Dermis microvascular lymphatic vessel endothelial cell (primary cell): ENCODE measurements at places on chromosomes 4 and X. TPM values are rescaled to one million over a fixed set of nuclear protein-coding genes. Genes with fewer than 3 reads are reported as not detected.

The NAA15 gene
- total RNA-seq: 15.3 and 19.1 TPM in 2 replicates

The HOPX gene
- total RNA-seq: 1.5 and 7.6 TPM in 2 replicates

The ANKRD17 gene
- 43.0 and 62.1 TPM in 2 replicates for total RNA-seq

The PCDH18 gene
- total RNA-seq: 0.13 and 0.38 TPM in 2 replicates

The MMRN1 gene
- total RNA-seq: 1,510 and 3,426 TPM in 2 replicates

The CXorf49 gene
- not detected in 2 replicates for total RNA-seq

The IL9R gene
- total RNA-seq: under 0.01 TPM in 2 replicates

The RHOXF2 gene
- total RNA-seq: not detected in 2 replicates

The PAK3 gene
- total RNA-seq: 1.2 and 1.3 TPM in 2 replicates

The FRMD7 gene
- total RNA-seq: not detected in 2 replicates

The SASH3 gene
- total RNA-seq: not detected in 2 replicates

The TEX11 gene
- total RNA-seq: not detected in 2 replicates

The HSFX3 gene
- total RNA-seq: not detected in 2 replicates

The CXCL3 gene
- total RNA-seq: under 0.01 and 0.13 TPM in 2 replicates

The BMX gene
- 68.9 and 119 TPM in 2 replicates for total RNA-seq

The H2BW2 gene
- total RNA-seq: not detected in 2 replicates

The LINC00632 gene
- 0.26 and 0.38 TPM in 2 replicates for total RNA-seq

The SATL1 gene
- total RNA-seq: not detected in 2 replicates

The HTN3 gene
- not detected in 2 replicates for total RNA-seq

The CPZ gene
- under 0.01 TPM in 1 of 2 replicates, not detected in the other for total RNA-seq

The SGMS2 gene
- 44.8 and 53.0 TPM in 2 replicates for total RNA-seq

The EXOC1L gene
- total RNA-seq: not detected in 2 replicates

The PRDM8 gene
- 0.90 and 2.1 TPM in 2 replicates for total RNA-seq

The IL21 gene
- total RNA-seq: not detected in 2 replicates

The TRIM2 gene
- total RNA-seq: 10.0 and 13.9 TPM in 2 replicates

The MAOA gene
- total RNA-seq: 129 and 139 TPM in 2 replicates

The TENM3 gene
- total RNA-seq: 10.3 and 43.6 TPM in 2 replicates

The GAGE12C gene
- not detected in 2 replicates for total RNA-seq

The SSX4 gene
- not detected in 2 replicates for total RNA-seq

The NOX1 gene
- not detected in 2 replicates for total RNA-seq

The TKTL2 gene
- not detected in 2 replicates for total RNA-seq
